ENCODE measurements at places on chromosomes 13 and 19.

GRCh38 chr13:22161871-22162270 lies 491.0 kb downstream of the FGF9 start:
- DNase-seq: no peak

DNA sequence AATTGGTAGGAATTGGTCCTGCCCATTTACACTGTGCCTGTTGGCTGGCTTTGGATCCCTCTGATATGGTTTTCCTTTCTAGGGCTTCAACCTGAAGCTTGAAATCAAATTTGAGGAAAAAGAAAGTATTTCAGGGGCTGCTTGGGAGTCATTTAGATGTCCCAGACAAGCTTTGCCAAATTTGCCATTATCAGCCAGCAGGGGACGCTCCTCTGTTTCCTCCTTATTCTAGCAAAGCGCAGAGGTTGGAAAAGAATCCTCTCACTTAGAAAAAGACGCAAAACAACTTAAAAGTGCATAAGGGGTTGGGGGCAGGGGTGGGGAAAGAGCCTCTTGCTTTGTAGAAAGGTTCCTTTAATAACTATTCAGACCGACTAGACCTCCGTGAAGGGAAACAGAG lies 1211.1 kb upstream of the PCDH20 start:
- DNase-seq: no peak

- DNase-seq: peak; percentile 47
Observed at GRCh38 chr19:34639491-34640085, 37.4 kb downstream of the SCGB2B2 start.

GRCh38 chr13:42760951-42761350 lies 20.4 kb upstream of the FAM216B start:
- DNase-seq: no peak

GRCh38 chr13:20824762-20825476 lies 51.2 kb upstream of the EEF1AKMT1 start:
- no peak for DNase-seq

GRCh38 chr19:2540646-2541454 lies 64.9 kb downstream of the GADD45B start:
- DNase-seq: no peak

DNA sequence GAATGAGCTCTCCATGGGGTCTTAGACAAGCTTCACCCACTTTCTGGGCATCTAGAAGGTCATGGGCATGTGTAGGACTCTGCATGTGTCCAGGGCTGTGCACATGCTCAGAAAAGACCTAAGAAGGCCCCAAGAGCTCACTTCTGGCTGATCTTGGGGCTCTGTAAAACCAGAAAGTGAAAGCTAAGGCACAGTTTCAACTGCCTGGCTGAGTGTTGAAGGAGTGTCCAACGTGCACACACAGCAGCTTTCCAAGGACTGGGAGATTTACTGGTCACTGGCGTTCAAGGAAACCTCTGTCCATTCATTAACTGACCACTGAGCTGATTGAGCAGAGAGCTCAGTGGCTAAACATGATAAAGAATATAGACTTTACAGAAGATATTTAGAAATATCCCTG lies 137.9 kb downstream of the KATNAL1 start:
- no peak for DNase-seq

DNA sequence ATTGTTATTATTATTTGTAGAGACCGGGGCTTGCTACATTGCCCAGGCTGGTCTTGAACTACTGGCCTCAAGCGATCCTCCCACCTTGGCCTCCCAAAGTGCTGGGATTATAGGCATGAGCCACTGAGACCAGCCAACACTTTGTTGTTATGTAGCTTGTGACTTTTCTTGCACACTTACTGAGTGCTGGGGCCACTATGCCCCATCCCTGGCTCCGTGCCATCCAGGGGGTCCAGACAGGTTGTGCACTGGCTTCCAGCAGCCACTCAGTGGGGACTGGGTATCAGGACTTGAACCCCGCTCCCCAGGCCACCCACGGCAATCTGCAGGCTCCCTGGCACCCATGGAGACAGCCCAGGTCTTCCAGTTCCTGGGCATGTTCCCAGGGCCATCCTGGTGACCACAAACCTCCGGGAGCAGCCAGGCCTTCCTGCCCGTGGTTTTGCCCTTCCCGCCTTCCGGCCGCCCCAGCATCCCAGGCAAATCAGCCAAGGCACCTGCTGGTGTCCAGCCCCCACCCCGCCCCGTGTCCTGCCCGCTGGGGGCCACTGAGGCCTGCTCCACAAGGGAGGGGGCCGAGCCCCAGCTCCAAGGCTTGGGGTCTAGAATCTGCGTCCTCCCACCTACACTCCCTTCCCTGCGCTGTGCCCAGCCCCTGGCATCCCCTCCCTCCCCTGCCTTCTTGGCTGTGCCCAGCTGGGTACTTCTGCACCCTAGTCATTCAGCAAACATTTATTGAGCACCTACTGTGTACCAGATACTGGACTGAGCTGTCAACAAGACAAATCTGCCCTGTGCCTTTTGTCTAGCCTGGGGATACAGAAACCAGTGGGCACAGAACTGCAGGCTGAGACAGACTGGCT lies 23.7 kb upstream of the SEMA6B start:
- DNase-seq: no peak

GRCh38 chr19:1488282-1488601 lies 1.9 kb downstream of the PCSK4 start:
- DNase-seq: no peak

DNA sequence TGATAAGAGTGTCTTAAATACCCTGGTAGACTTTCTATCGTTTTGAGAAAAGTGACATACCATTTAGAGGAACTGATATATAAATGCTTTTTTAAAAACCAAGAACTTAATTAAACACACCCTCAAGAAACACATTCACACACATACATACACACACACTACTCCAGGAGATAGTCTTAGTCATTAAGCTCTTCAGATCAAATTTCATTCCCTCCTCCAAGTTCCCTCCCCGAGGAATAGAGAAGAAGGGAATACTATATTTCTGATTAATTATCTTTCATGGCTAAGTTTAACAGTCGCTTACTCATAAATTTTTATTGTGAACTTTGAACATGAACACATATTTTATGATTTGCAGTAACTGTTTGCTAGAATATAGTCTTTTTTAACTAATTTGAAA lies 1109.5 kb downstream of the SLITRK1 start:
- no peak for DNase-seq

DNA sequence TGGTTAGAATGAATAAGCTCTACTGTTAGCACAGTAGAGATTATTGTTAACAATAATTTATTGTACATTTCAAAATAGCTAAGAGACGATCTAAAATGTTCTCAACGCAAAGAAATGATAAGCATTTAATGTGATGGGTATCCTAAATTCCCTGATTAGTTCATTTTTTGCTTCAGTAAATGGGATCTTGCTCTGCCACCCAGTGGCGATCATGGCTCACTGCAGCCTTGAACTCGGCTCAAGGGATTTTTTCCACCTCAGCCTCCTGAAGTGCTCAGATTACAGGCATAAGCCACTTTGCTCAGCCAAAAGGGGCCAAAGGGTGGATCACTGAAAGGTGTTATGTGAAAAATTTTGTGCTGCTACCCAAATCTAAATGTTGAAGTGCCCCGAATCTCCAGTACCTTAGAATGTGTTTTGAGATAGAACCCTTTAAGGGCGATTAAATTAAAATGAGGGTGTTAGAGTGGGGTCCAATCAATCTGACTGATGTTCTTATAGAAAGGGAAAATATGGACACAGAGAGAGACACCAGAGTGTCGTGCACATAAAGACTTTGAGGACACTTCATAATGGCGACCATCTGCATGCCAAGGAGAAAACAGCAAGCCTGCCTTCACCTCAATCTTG lies 31.5 kb upstream of the ZNF766 start:
- peak; percentile 60 for DNase-seq

- DNase-seq: no peak
Observed at GRCh38 chr13:44394658-44395057, 21.0 kb downstream of the SERP2 start.

DNA sequence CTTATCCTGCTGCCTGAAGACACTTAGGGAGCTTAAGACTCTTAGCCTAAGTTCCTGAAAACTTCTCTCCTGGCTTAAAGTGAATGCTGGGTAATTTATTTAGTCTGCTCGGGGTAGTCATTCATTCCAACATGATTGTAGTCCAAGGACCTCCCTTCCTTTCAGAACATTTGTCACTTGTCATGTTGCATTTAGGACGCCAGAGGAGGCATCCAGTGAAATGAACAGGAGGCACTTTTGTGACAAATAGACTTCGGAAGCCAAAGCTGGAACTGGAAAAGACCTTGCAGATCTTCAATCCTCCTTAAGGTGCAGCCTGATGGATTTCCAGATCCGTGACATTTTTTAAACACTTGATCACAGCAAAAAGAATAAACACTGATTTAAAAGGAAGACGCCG lies 95.1 kb downstream of the DNAJC15 start:
- DNase-seq: no peak

DNA sequence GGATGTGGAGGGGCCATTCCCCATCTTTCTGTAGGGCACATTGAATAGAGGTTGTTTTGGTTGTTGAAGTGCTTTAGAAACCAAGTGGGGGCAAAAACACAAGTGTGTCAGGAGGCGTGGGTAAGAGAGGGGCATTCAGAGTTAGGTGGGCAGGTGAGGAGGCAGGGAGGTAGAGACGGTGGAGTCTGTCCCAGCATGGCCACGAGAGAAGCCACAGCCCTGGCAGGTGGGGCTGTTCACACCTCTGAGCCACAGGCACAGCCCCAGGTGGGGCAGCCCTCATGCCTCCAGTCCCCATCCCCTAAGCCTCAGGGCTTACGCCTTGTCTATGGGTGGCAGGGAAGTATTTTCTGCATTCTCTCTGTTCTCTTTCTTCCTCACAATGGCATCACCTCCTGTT lies 43.7 kb downstream of the KCTD15 start:
- DNase-seq: no peak

DNA sequence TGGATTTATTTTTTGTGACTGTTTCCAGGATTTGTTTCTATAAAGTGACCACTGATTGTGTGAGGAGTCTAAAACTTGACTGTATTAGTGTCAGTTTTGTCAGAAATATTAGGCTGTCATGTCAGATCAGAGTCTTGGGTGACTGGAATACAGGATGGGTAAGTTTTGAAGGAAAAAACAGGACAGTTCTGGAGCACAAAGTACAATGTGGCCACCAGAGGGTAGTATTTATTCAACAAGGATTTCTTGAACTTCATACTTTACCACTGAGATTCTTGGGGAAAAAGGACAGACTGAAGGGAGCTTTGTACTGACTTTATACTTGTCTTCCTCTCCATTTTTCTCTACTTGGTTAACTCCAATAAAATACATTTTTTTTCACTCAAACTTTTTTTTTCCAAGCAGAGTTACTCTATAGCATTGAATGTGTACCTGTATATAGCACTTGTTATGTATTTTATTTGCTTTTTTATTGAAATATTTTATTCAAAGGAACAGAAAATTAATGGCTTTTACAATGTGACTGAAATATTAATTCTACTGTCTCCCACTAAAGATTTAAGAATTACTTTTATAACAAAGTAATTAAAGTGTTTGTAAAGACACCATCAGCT lies 51.1 kb downstream of the LMO7 start:
- DNase-seq: no peak

GRCh38 chr13:34628209-34628682 lies 313.8 kb upstream of the NBEA start:
- DNase-seq: no peak

GRCh38 chr13:39462428-39462827 lies 140.6 kb downstream of the LHFPL6 start:
- no peak for DNase-seq

- DNase-seq: no peak
Observed at GRCh38 chr13:25677956-25678355, 306.2 kb downstream of the ATP8A2 start.

- DNase-seq: no peak
Observed at GRCh38 chr13:107977071-107977574, 238.2 kb downstream of the LIG4 start.

DNA sequence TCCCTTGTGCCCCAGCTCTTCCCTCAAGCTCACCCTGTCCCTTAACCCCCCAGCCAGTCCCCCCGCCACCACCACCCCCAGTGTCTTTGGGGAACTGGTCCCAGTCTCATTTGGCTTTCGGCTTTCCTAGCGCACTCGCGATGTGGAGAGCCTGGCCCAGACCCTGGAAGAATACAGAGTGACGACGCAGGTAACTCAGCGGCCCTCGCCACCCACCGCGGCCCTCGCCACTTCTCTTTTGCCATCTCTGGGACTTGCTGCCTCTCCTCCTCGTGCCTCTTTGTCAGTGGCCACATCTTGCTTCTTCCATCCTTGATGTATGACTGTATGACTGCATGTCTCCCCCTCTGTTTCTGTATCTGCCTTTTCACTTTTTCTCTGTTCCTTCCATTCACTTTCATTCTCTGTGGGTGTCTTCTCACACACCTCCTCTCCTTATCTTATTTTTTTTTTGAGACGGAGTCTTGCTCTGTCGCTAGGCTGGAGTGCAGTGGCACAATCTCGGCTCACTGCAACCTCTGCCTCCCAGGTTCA lies 15.7 kb downstream of the PTH2 start:
- DNase-seq: no peak

DNA sequence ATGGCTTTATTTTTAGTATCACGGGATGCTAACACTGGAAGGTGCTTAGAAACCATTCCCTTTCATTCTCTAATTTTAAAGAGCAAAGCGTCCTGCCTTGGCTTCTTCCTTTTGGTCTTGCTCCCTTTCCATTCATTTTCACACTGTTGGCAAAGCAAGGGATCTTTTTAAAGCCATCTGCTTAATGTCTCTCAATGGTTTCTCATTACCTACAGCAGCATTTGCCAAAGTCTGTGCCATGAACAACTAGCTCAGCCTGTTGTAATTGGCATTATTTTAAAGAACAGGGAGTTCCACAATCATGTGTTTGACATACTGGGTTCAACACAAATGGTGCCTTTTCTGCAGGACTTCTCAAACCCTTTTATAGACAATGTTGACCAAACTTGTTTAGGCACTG lies 444.3 kb downstream of the GPC6 start:
- DNase-seq: no peak

GRCh38 chr19:629961-630714 lies 3.2 kb downstream of the POLRMT start:
- DNase-seq: no peak

- no peak for DNase-seq
Observed at GRCh38 chr19:10379880-10380312, 476 bp downstream of the TYK2 start.

DNA sequence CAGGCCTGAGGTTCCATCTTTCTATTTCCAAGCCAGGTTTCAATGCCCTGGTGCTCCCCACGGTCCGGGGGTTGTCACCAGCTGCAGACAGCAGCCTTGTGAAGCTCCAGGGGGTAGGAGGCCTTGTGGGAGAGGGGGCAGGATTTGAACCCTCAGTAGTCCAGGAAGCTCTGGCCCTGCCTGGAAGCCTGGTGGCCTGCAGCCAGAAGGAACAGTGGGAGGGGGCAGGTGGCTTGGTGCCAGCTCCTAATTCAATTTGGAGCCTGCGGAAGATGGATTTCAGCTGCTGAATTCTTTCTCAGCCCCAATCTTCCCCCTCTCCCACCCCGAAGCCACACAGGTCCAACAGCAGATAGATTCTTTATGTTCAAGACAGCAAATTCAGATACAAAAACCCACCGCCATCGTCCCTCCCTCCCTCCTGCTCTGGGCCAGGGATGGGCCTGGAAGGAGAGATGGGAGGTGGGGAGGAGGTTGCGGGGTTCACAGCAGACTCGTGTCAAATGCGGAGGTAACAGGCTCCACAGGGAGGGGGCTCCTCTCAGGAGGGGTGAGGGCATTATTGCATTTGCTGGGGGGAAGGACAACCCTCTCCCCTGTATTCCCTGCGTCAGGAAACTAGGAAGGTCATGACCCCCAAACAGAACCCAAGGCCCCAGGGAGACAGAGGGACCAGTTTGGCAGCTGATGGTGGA lies 2.4 kb upstream of the PTGER1 start:
- DNase-seq: no peak

Data from activated naive CD4-positive, alpha-beta T cell treated with Interleukin-2 at 50 U/mL for 16 hours (primary cell).